ENCODE measurements at places on chromosomes 12 and 14.

- DNase-seq: no peak
These were observed 202.6 kb downstream of the TMX1 start for GRCh38 chr14:51442513-51443175.

DNA sequence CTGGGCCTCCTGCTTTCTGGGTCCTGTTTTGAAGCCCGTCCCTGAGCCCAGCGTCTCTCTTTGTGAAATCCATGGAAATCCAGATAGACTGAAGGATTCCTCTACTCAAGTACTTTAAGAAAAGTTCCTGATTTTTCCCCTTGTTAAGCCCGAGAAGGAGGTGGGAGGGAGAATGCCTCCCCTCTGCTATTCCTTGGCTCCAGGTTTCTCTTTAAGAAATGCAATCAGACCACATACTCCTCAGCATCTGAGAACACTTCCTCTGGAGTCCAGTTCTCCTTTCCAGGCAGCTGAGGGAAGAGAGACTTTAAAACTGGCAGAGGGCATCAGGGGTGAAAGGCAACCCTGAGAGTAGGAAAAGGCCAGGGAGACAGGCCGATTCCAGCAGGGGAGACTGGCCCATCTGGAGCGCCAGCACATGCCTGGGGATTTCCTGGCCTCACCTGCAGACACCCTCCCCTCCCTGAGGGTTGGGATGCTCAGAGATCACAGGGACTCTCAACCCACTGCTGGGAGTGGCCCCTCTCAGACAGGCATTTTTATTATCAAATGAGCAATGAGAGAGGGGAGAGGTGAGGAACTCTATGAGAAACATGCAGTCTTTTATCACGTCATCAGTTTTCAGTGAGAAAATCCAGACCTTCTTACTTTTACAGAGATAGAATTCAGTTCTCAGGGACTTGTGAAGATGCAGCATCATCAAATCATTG is 2.0 kb upstream of the EMP1 start:
- DNase-seq: no peak

GRCh38 chr14:43135877-43136411 is 1371.1 kb downstream of the FSCB start:
- no peak for DNase-seq

DNA sequence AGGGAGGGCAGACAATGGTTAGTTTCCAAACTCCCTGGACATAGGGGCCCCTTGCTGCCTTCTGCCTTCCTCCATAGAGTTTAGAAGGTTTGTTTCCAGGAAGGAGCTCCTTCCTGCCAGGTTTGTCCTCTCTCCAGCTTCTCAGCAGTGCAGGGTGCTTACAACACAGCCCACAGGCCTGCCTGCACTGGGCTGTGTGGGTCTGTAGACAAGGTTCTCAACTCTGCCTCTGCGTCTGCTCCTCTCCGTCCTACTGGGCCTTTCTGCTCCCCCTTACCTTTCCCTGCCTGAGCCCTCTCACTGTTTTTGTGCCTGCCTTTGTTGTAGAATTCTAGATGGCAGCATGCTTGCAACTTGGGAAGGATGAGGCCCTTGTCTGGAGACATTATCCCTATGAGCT is 124.0 kb downstream of the SAMD4A start:
- no peak for DNase-seq

- DNase-seq: no peak
These were observed 94.1 kb downstream of the SLC2A13 start for GRCh38 chr12:40011775-40012129.

- no peak for DNase-seq
These were observed 267.9 kb downstream of the TMTC2 start for GRCh38 chr12:82954572-82954971.

DNA sequence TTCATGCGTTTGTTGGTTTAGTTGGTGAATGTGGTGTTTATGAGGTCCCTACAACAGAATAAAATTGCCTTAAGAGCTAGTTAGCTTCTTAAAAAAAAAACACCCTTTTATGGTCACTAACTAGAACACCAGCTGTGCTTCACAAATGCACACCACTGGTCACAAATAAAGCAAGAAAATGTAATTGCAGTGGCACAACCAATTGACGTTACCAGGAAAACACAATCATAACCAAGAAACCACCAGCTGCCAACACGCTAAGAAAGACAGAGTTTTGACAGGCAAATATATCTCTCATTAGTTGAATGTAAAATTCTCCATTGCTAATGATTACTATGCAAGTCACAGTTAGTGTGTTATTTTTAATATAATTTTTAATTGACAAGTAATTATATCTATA is 389.9 kb downstream of the ADAMTS20 start:
- DNase-seq: no peak

DNA sequence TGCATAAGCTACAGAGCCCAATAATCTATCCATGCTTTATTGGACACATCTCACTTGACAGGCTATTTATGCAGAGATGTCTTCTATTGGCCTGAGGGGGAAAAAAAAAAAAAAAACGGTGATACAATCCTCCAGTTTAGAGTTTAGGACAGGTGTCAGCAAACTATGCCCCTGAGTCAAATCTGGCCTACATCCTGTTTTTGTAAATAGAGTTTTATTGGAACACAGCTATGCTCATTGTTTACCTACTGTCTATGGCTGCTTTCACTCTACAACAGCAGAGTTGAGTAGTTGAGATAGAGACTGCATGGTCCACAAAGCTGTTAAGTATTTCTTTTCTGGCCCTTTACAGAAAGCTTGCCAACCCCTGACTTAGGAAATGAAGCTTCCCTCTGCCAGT is 403.1 kb downstream of the C12orf75 start:
- DNase-seq: no peak

DNA sequence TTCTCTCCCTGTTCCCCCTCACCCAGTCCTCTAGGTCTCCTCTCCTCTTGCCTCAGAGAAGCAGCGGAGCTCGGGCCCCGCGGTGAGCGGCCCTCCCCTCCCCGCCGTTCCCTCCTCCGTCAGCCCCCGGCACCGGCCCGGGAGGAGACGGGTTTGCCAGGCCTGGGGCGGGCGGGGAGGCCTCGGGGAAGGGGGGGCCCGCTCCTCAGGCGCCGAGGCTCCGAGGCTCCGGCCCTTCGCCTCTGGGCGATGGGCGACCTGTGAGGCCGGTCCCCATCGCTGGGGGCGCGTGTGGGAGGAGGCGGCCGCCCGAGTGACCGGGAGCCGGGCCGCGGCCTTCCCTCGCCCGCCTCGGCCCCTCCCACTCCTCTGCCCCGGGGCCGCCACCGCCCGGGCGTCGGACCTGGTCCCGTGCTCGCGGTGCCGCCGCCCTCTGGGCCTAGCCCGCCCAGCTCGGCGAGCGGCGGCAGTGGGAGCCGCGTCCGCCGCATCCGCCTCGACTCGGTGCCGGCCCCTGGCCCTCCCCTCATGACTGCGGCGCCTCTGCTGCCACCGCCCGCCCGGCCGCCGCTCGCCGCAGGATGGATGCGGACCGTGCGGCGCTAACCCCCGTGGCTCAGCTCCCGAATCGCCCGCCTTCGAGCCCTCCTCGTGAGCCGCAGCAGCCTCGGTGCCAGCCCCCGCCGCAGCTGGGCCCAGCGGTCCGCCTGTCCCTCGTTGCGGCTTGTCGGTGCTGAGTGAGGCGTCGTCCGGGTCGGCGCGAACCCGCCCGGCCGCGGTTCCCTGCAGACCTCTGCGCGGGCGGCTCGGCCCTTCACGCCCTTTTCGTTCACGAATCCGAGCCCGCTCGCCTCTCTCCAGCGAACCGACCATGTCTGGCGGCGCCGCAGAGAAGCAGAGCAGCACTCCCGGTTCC is 574 bp downstream of the WNK1 start:
- no peak for DNase-seq

DNA sequence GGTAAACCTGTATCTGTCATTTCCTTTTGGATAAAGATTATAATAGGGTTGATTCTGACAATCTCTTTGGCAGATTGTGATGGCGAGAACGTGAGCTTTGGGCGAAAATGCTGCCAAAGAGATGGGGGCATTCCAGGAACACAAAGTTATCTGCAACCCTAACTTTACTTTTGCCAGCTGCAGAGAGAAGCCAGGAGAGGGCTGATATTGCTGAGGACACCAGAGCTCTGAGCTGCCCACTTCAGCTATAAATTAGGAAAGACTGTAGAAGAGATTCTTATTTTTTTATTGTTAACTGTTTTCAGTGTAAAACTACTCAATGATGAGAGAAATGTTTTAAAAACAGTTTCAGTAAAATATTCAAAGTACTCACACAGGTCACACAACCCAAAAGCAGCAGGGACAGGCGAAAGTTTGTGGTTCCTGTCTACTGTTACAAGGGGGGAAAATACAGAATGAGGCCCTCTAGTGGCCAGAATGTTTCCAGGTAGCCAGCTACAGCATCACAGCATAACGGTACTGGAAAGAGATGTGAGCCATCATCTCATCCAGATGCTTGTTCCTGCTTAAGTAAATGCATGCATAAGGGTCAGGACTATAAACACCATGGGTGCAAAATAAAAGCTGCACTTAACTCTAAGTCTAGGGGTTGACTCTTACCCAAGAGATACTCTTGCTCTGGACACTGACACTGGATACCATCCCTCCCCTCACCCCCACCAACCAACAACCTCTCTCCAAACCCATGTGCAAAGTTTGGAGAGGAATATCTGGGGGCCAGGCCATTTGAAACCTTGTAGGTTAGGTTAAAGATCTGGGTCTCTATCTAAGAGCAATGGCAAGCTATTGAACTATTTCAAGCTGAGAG is 498.4 kb downstream of the RMST start:
- no peak for DNase-seq

DNA sequence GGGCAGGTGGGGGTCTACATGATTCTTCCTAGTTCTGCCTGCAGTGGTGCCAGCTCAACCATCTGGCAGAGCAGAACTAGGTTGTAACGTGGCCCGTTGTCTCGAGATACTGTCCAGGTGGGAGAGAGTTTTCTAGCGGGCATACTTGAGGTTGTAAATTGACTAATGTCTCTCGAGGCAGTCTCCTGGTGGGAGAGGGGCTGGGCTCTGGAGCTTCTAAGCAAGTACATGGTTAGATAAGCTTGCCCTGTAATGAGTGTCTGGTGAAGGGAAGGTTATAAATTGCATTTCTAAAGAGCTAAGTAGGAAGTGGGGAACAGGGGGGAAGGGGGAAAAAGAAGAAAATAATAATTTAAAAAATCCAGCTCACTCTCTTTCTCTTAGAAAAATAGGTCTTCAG is 18.1 kb downstream of the BDKRB1 start:
- DNase-seq: no peak

DNA sequence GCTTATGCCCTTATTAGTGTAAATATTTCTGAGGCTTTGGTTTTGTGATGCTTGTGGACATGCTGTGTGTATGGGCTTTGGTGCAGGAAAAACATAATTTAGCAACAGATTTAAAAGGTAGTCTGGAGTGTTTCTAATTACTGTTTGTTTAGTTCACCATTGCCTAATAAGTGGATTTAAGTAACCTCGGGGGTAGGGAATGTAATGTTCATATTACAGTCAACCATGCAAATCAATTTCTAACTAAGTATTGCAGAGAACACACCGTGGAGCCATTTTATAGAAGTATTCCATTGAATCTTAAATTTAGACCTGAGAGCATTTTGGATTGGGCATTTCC is 53.5 kb downstream of the ANO6 start:
- no peak for DNase-seq

DNA sequence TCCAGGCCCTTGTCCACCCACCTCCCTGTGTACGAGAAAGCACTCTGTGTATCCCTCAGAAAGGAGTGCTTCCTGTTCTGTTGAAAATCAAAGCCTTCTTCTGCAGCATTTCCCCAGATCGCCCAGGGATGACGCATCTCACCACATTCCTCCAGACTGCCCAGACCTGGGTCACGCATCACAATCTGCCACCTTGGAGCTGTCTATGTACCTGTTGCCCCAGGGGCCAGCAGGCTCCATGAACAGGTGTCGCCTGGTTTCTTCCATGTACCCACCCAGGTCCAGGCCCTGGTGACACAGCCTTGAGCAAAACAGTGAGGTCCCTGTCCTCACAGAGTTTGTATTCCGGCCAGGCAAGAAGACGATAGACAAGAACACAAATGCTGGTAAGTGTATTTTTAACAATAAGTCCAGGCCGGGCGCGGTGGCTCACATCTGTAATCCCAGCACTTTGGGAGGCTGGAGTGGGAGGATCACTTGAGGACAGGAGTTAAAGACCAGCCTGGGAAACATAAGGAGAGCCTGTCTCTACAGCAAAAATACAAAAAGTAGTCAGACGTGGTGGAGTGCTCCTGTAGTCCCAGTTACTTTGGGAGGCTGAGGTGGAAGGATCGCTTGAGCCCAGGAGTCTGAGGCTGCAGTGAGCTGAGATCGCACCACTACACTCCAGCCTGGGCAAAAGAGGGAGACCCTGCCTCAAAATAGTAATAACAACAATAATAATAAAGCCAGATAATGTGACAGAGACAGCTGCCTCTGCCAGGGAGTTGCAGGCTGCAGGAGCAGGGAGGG is 6.8 kb upstream of the PPP1R13B start:
- DNase-seq: no peak

GRCh38 chr12:47811581-47812484 is 7.9 kb downstream of the HDAC7 start:
- DNase-seq: peak; percentile 78

DNA sequence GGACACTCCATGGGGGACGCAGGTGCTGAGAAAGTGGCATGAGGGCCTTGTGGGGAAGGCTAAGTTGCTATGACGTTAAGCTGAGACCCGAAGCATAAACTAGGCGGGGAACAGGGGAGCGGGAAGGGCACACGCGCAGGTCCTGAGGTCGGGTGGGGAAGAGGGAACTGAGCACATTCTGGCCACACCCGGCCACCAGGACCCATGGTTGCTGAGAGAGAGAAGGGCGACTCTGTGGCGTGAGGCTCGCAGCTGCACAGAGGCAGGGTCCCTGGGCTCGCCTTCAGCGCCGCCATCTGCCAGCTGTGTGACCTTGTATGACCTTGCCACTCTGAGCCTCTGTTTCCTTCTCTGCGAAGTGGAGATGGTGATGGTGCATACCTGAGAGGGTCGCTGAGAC is 182.5 kb downstream of the PHETA1 start:
- no peak for DNase-seq

DNA sequence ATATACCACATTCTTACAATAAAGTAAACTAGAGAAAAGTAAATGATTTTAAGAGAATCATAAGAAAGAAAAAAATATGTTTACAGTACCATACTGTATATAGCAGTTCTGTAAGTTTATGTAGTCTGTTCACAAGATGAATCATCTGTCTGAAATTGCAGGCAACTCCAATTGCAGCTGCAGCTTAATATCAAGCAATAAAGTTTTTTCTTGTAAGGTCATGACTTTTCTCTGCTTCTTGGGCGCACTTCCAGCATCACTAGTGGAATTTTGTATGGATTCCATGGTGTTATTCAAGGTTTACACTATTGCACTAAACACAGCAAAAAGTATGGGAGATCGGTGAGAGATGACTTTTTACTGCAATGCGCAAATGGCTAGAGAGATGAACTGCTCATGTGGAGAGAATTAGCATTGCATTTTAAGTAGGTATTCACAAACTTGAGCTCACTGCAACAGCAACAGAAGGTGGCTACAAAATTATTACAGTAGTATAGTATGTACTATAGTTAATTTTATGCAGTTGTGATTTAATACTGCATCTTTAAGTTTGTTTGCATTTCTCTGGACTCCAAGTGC is 445.4 kb upstream of the OR4E1 start:
- no peak for DNase-seq

GRCh38 chr14:61644834-61645233 is 50.5 kb upstream of the HIF1A start:
- DNase-seq: no peak

- DNase-seq: no peak
These were observed 65.8 kb downstream of the EEA1 start for GRCh38 chr12:92863251-92863650.

- no peak for DNase-seq
These were observed 393.8 kb downstream of the LRFN5 start for GRCh38 chr14:42000450-42000849.
